Fibroblast of skin of left quadriceps (primary cell): ENCODE measurements at places on chromosomes 2 and 18.

GRCh38 chr2:70552501-70553333 is 909 bp downstream of the TGFA start:
- DNase-seq, result no peak

GRCh38 chr2:168030862-168031624 is 216.4 kb downstream of the STK39 start:
- DNase-seq, result peak; percentile 24

- DNase-seq, result no peak
Measured at GRCh38 chr2:130335226-130335625, 7.5 kb upstream of the IMP4 start.

- no peak for DNase-seq
Measured at GRCh38 chr18:7941533-7941932, 374.4 kb downstream of the PTPRM start.

DNA sequence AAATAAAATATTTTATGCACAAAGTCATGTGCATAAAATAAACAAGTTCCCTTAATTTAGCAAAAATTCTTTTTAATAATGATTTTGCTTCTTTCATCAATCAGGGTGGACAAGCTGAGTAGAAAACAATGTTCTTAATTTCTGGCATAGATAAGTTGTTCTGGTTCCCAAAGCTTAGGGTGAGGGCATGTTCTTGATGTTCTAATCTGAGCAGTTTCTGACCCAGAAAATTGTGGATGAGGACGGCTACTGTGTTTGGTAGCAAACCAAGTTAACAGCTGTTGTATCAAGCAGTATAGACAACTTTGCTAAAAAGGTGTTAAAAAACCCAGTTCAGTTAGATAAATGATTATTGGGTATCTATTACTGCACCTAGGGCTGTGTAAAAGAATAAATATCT is 158.9 kb downstream of the PDE1A start:
- DNase-seq, result no peak

GRCh38 chr2:84970210-84970867 is 622 bp upstream of the KCMF1 start:
- no peak for DNase-seq

DNA sequence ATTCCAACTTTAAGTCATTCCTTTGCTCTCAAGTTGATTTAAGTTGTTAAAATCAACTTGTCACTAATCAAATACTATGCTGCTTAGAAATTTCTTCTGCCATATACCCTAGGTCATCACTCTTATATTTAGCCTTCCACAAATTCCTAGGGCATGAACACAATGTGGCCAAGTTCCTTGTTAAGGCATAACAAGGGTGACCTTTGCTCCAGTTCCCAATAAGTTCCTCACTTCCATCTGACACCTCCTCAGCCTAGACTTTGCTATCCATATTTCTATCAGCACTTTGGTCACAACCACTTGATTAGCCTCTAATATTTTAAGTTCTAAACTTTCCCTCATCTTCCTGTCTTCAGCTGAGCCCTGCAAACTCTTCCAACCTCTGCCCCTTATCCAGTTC is 9.9 kb upstream of the TMEM37 start:
- no peak for DNase-seq

DNA sequence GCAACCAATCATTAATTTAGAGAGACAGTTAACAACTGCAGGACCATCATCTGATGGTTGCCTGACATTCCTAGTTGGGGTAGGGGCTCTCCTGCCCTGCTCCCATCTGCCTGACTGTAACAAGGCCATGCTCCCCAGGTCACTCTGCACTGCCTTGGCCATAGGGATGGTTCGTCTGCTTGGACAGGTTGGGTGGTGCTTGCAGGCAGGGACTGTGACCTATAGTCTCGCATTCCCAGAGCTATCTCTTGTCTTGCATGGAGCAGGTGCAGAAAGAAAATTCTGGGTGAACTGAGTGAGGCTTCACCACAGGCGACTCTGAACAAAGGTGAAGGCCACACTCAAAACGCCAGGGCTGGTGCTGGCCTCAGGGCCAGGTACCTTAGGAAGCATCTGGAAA is 64.7 kb downstream of the EMILIN2 start:
- DNase-seq, result no peak

DNA sequence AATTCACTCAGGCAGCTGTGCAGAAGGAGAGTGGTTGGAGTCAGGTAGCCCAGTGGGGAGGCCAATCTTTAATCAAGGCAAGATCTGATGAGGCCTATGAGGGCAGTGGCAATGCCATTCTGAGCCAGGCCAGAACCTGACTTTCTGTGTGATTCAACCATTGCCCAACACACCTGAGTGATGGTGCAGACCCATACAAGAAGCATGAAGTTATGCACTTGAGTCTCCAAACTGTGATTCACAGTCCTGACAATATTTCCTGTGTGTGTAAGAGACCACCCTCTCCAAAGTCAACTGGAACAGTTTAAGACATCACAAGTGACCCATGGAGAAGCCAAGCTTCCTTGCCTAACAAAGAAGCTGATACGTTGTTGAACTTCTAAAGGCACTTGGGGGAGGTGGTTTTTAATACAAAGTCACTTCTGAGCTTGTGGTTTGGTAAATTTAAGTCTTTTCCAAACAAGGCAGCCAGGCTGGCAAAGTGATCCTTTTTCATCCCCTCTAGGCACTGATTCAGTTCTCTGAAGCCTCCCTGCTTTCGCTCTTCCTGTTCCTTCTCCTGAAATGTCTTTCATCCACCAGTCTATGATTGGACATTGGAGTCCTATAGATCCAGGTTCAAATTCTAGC is 49.0 kb downstream of the VSNL1 start:
- DNase-seq, result no peak

DNA sequence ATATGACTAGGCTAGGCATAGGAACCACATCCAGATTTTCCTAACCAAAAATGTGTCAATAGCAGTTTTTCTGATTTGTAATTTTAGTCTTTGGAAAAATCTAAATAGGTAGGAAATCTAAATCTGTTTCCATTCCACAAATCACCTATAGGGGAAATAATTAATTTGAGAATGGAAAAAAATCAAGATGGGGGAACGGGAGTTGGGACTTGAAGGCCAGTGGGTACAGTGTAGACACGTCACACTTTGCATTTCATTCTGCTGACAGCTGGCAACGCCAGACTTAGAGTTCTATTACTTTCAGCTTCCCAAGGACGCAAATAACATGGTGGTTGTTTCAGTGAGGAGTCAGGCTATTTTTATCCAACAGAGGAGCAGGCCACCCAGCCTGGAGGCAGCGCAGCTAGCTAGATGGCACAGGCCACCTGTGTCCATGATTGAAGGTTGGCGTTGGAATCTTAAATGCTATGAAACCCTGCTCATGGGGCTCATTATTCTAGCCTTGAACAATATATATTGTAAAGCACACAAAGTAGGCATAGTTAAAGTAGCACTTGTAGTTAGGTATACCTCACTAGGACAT is 23.4 kb downstream of the HNRNPA3 start:
- no peak for DNase-seq

DNA sequence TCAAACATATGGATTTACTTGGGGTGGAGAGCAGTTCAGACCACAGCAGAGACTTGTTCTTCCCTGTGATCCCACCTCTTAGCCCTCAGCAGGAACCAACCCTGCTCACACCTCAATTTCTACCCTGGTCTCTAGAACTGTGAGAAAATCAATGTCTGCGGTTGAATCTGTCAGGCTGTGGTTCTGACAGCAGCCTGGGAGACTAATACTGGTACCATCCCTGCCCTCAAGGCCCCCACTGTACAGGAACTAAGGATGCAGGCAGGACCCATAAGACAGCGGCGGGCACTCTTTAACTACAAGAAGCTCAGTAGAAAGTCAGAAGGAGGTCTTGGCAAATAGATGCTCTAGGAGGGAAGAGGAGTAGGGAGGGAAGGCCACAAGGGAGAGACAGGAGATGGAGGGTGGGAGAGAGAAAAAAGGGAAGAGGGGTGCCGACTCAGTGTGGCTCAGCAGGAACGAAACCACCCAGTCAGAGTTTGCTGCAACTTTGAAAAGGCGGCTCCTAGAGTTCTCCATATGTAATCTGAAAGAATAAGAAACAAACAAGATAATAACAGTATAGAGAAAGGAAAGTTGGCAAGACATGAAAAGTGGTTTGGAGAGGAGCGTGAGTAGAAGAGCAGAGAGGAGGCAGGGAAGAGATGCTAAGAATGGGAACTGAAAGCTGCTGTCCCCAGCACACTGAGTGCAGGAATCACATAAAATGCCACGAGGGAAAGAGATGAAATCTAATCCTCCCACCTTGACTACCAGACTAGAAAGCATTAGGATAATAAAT is 323.9 kb upstream of the ID2 start:
- no peak for DNase-seq

GRCh38 chr2:236936446-236936940 is 149.2 kb upstream of the COPS8 start:
- DNase-seq, result no peak

DNA sequence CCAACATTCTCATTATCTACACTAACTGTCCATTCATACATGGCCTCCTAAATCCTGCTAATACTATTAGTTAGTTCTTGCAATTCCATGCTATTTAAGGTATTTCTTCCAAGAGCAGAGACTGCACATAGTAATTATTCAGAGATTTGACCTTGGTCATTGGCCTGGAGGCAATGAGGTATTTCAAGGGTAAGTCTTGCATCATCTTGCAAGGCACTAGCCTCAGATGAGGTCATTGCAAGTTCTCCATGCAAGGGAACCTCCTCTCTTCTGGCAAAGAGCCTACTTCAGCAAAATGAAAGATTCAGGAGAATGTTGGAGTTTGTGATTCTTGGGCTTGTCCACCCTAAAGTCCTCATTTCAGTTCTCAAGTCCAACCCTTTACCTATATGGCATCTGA is 48.5 kb upstream of the IKZF2 start:
- DNase-seq, result no peak

- no peak for DNase-seq
Measured at GRCh38 chr2:70931376-70932000, 4.2 kb upstream of the ATP6V1B1 start.

DNA sequence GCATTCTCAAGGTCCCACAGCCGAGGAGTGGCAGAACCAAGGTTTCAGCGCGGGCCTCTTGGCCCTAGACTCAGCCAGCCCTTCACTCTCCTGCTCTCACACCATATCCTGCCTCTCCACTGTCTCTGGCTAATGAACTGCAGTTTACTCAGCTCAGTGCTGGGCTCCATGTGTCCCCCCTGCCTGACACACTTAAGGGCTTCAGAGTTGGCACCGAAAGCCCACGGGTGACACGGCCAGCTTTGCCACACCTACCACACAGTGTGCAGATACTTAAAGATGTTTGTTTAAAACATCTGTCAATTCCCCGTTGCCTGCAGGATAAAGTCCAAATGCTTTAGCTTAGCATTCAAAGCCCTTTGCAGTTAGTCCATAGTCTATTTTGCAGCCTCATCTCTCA is 241.2 kb downstream of the SEPTIN10 start:
- DNase-seq, result no peak

- DNase-seq, result no peak
Measured at GRCh38 chr2:12032398-12032797, 286.0 kb downstream of the LPIN1 start.

DNA sequence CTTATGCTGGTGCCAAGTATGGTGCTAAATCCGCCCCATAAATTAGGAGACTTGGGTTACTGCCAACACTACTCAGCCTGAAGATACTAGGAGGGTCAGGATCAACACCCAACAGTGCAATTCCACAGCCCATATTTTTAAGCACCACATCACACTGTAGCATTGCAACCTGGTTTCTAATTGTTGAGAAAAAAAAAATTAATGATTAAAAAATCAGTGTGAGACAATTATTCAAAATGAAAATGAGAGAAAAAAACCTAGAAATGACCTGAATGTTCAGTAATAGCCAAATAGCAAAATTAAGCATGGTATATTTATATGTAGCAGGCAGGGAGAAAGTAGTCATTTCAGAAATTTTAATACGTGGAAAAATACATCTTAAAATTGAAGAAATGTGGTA is 29.2 kb upstream of the HNRNPLL start:
- no peak for DNase-seq

- peak; percentile 62 for DNase-seq
Measured at GRCh38 chr18:55900380-55900779, 312.4 kb upstream of the TCF4 start.

- peak; percentile 77 for DNase-seq
Measured at GRCh38 chr2:188984680-188985079, 10.5 kb downstream of the COL3A1 start.

GRCh38 chr2:20675701-20676352 is 8.9 kb downstream of the GDF7 start:
- no peak for DNase-seq

- no peak for DNase-seq
Measured at GRCh38 chr2:202378662-202379358, 2.7 kb downstream of the BMPR2 start.

GRCh38 chr2:83827618-83828017 is 631.5 kb downstream of the SUCLG1 start:
- DNase-seq, result no peak

DNA sequence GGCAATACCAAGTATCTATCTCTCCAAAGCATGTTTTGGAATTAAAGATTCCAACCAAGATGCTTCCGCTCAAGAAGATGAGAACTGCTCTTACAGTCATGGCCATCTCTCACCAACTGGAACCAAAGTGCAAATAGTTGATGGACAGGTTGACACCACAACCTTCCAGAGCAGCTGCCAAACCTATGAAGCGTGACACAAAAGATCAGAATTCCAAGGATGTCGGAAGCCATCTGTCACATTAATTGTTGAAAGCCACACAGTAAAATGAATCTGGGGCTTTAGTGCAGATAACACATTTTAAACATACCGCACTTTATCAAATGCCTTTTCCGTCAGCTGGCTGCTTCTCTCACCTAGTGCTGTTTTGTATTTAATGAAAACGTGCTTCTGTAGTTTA is 195.7 kb downstream of the CDH20 start:
- no peak for DNase-seq

- DNase-seq, result no peak
Measured at GRCh38 chr2:171858397-171858958, 35.6 kb downstream of the SLC25A12 start.

DNA sequence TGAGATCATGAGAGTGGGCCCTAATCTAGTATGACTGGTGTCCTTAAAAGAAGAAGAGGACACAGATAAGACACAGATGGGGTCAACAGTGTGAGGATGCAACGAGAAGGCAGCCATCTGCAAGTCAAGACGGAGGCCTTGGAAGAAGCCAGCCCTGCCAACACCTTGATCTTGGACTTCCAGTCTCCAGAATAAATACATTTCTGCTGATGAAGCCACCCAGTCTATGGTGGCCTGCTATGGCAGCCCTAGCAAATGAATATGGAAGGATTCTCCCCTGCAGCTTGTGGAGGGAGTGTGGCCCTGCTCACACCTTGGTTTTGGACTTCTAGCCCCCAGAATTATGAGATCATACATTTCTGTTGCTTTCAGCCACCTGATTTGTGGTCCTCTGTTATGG is 12.3 kb downstream of the CTIF start:
- DNase-seq, result no peak

DNA sequence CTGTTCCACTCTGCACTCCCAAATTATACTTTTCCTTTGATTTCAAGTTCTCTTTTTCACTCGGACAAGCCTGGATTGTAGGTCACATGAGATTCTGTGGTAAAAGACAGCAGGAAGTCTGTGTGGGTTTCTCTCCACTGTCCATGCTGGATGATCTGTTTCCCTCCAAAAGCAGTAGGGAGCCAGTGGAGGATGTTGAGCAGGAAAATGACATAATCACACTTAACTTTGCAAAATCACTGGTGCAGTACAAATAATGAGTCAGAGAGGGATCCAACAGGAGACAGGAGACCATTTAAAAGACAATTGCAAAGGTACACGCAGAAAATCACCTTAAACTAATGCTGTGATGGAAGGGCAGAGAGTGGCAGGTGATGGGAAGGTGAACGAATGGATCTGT is 301.3 kb downstream of the ZNF407 start:
- DNase-seq, result peak; percentile 12

- DNase-seq, result peak; percentile 2
Measured at GRCh38 chr2:45329045-45329677, 281.9 kb downstream of the SRBD1 start.
